ENCODE measurements at places on chromosomes 7 and 10. TPM values are rescaled to one million over a fixed set of nuclear protein-coding genes. Genes with fewer than 3 reads are reported as not detected.

DNA sequence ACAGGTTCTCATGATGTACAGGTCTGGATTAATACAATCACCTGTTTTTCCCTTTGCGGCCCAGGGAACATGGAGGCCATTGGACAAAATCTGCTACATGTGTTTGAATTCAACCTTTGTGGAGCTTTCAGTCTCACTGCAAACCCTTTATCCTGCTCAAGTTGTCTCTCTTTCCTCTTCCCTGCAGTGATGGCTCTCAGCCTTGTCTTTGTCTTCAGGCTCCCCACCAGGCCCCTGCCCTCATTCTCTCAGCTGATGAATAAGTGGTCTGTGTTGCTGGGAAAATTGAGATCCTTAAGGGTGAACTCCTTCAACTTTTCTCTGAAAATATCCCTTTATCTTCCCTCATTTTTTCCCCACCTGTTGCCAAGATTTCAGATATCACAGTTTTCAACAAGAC lies 791.2 kb downstream of the GRID1 start:
- peaks cover 14% of the 10 kb centered on the region for H3K4me1 ChIP-seq
- no peaks in the 10 kb centered on the region for H3K36me3 ChIP-seq
- H3K4me3 ChIP-seq = no peak overlapping the region
- H3K27me3 ChIP-seq = no peaks in the 10 kb centered on the region

- no peaks in the 10 kb centered on the region for H3K36me3 ChIP-seq
- no peaks in the 10 kb centered on the region for H3K4me1 ChIP-seq
- no peak overlapping the region for H3K4me3 ChIP-seq
Observed at GRCh38 chr7:1321411-1322239, 89.0 kb downstream of the UNCX start.

GRCh38 chr10:112732277-112732921 lies 217.6 kb upstream of the TCF7L2 start:
- H3K27ac ChIP-seq = peak overlapping the region; percentile 96
- H3K4me1 ChIP-seq = peaks cover 64% of the 10 kb centered on the region
- peak overlapping the region; percentile 38 for H3K4me3 ChIP-seq
- H3K36me3 ChIP-seq = no peaks in the 10 kb centered on the region
- H3K27me3 ChIP-seq = no peaks in the 10 kb centered on the region

DNA sequence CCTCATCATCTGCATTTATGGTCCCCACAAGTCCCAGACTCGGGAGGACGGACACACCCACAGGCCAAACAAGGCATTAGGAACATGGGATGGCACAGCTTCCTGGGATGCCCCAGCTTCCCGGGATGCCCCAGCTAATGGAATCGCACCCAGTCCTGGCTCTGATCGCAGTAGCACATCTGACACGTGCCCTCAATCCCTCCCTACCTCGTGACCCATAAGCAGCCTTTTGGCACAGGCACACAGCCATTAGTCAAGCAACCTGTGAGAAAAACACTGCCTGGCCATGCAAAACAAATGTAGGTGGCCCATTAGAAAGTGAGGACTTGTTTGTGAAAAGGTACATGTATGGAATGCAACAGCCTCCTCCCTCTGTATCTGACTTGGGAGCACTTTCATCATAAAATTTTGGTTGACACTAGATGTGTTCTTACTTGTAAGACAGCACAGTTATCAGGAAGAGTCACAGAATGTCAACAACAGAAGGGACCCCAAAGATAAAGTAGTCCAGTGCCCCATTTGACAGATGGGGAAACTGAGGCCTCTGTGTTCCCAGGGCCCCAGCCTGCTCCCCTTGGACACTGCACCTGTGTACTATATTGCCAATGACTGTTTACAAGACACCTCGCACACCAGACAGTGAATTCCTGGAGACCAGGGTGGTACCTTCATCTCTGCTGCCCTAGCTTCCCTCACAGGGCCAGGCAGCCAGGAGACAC lies 34.4 kb downstream of the DLG5 start:
- H3K27me3 ChIP-seq = no peaks in the 10 kb centered on the region
- H3K27ac ChIP-seq = peak overlapping the region; percentile 86
- no peak overlapping the region for H3K4me3 ChIP-seq
- peaks cover 78% of the 10 kb centered on the region for H3K4me1 ChIP-seq

- no peaks in the 10 kb centered on the region for H3K36me3 ChIP-seq
- H3K27me3 ChIP-seq = peaks cover 95% of the 10 kb centered on the region
- peaks cover 21% of the 10 kb centered on the region for H3K4me1 ChIP-seq
- no peak for DNase-seq
- H3K27ac ChIP-seq = no peak overlapping the region
- no peak overlapping the region for H3K4me3 ChIP-seq
Observed at GRCh38 chr10:113554214-113554613, 1.4 kb downstream of the HABP2 start.

DNA sequence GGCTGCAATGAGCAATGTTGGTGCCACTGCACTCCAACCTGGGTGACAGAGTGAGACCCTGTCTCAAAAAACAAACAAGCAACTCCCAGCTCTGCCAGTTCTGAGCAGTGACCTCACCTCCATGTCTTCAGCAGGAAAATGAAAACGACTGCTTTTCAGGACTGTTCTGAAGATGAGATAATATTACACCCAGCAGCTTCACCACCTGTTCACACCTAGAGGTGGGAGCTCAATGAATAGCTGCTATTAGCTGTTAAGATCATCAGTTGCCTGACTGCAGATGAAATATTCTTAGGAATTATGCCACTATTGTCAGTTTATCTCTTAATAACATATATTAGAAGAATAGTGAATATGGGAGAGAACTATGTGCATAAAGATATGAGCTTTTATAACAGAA lies 48.4 kb upstream of the CYTH3 start:
- no peak overlapping the region for H3K4me3 ChIP-seq
- H3K36me3 ChIP-seq = no peaks in the 10 kb centered on the region
- H3K27ac ChIP-seq = no peak overlapping the region
- DNase-seq = no peak
- no peaks in the 10 kb centered on the region for H3K27me3 ChIP-seq
- H3K4me1 ChIP-seq = peaks cover 16% of the 10 kb centered on the region

DNA sequence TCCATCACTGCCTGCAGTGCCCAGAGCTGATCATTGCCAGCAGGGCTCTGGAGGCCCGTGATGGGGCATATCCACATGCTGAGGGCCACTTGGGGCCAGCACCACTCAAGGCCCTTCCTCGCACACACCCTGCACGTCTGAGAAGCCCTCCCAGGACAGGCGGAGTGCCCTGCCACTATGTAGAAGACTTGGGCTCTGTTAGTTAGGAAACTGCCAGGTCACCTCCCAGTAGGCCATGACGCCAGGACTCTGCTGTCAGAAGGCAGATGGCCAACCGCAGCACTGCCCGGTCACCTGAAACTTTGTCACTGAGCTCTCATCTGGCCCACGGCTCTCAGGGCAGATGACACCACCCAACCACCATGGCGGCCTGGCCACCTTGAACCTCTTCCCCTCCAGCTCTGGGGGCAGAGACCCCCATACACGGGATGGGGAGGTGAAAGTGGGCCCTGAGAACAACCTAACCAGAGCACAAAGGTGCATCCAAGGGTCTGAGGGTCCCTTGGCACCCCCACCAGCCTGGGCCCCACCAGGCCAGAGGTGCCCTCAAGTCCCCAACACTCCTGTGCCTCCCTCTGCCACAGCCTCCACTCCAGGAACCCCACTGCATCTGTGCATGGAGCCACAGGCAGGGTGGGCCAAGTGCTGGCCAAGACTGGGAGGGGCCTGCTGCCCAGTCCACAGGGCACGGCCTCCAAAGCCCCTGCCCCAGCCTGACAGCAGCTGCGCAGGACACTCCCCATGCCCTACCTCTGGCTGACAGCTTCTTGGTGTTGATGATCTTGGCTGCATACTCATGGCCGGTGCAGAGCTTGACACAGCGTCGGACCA lies 41.8 kb downstream of the CAMK2B start:
- no peaks in the 10 kb centered on the region for H3K36me3 ChIP-seq
- no peak overlapping the region for H3K4me3 ChIP-seq
- peak; percentile 6 for DNase-seq
- H3K27me3 ChIP-seq = no peaks in the 10 kb centered on the region

CPN1 gene
- total RNA-seq = 0.66 TPM

CYP2C19 gene
- 0.09 TPM for total RNA-seq

TUBAL3 gene
- 0.15 TPM for total RNA-seq

FGFBP3 gene
- total RNA-seq = 68.2 TPM

Measured in WTC11 (cell line).